ENCODE measurements at places on chromosomes 7 and 10.

DNA sequence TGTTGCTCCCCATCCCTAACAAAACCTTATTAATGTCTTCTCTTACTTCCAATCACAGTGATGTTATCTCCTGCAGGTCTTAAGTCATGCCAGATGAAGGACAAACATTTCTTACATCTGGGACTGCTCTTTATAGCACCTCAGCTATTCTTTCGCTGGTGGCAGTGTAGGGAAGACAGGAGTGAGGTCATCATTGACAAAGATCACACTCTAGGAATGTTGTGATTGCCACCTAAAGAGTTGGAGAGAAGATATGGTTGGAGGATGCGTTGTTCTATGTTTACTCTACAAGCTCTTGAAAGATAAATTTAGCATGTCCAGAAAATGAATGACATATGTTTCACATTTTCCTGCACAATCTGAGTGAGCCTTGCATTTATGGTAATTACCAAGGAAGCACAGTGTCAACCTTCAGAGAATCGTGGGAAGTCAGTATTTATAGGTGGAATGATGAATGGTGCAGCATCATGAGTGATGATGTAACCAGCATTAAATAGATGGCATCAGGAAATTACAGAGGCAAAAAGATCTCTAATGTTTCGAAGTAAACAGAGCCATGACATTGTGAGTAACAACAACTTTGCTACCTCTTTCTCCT, 188.1 kb upstream of the STEAP1 start:
- DNase-seq: no peak

- no peak for DNase-seq
Measured at GRCh38 chr7:29892231-29892630, 85.9 kb downstream of the WIPF3 start.

DNA sequence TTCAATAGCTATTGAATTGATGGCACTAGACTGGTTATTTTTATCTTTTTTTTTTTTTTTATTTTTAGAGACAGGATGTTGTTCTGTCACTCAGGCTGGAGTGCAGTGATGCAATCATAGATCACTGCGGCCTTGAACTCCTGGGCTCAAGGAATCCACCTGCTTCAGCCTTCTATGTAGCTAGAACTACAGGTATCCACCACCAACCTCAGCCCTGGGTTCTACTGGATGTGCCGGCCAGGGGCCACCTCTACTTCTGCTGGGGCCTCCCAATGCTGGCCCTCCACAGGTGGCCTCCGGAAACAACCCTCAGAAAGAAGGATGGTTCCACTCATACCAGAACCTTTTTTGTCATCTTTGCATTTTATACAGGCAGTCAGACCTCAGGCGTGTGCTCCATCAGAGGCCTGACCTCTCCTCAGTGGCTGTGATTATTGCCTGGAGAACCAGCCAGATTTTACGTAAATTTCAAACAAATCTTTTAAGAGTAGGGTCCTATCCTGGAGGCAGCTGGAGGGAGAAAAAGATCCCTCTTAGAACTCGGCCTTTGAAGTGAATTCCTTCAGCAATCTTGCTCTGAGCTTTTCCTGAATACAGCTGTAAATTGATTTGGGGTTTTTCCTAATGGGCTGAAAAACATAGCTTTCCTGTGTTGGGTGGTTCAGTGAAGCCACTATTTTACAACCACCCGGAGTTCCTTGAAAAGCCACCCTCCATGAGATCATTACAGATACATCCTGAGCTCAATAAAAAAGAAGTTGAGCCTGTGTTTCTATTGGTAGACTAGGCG, 110.0 kb downstream of the SPAG6 start:
- DNase-seq: no peak

DNA sequence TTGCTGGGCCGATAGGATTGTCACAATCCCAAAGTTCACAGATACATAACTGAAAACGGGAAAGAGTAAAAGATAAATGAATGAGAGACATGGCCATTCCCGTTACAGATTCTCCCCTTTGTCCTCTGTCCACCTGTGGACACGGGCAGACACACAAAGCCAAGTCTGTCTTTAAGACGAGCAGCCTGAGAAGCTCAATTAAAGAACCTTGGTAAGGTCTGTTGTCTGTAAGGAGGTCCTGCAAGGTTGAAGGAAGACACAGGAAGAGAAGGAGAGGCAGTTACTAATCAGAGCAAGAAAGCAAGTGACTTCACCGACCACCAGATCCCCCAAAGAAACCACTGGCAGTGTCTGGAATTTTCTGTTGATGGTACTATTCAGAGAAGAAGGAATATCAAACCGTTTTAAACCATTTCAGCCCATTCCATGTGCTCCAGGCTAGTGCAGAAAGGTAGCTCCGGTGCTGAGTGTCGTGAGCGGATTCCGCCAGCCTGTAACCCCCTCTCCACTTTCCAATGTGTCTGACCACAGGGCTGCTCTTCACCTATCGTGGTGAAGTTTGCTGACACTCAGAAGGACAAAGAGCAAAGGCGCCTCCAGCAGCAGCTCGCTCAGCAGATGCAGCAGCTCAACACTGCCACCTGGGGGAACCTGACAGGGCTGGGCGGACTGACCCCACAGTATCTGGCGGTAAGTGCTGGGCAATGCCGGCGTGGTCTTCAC, 252.6 kb downstream of the CELF2 start:
- DNase-seq: peak; percentile 65

- no peak for DNase-seq
Measured at GRCh38 chr7:1418505-1419309, 40.6 kb downstream of the MICALL2 start.

DNA sequence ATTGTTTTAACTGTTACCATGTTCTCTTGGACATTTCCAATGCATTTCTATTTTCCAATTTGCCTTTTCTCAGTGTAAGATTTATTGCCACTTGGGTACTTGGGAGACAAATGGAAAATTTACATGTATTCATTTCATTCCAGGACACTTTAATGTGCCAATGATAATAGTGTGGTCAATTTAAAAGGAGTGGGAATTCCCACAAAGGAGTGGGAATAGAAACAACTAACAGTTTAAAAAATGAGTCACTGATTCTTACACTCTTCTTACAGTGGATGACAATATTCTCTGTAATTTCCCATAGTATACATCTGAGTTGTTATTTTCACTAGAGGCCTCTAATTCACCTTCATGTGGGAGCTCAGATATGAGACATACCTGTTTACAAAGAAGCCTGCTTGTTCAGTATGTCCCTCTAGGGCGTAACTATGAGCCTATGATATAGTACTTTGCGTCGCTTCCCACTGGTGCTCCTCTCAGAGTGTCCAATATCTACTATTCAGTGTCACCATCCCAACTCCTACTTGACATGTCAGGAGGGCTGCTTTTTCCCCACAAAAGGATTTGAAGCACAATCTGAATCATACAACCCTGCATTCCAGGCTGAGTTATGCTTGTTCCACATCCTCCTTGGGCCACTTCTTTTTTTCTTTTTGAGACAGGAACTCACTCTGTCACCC, 301.3 kb downstream of the PHTF2 start:
- no peak for DNase-seq

GRCh38 chr10:123865350-123865749, 26.3 kb downstream of the CPXM2 start:
- no peak for DNase-seq

DNA sequence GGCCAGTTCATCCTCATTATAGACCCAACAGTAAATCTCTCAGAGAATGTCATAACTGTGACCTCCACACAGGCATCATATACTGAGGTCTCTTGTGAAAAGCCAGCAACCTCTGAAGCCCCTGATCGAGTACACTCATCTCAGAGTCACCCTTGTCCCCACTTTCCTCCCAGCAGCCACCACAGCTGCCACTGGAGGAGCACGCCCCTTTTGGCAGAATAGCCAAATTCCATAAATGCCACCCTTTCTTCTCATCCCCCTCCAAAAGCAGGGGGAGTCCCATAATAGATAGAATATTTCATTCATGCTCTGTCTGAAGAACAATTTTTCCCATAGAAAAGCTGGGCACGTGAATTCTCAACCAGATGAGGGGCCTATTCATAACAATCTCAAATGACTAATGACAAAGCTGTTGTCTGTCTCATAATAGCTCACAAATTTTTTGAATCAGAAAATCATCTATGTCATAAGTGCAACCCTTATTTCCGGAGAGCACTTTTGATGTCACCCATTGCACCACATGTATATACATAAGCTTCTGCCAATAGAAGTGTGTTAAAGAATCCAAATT, 47.4 kb downstream of the SGMS1 start:
- DNase-seq: no peak

GRCh38 chr10:90470966-90471365, 386.9 kb downstream of the HTR7 start:
- no peak for DNase-seq

DNA sequence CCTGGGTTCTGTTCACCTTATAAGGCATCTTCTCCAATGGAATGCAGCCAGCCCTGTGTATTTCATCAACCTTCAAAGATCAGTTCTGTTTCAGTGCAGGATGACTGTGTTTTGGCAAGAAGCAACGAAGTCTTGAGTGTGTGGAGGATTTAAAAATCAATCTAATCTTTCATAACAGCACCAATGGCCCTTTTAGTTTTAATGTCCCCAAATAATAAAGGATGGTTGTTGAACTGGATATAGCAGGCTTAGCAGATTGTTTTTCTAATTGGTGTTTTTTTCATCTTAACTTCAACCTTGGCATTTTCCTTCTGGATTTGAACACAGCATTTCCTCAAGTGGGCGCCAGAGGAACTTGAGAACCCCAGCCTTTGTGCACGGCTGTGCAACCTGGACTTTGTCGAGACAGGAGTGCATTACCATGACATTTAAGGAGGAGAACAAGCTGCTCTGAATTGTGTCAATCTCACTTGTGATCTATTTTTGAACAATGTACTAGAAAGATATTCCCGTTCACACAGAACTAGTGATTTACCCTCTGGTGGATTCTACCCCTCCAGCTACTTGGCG, 313.3 kb upstream of the AKR1E2 start:
- no peak for DNase-seq

GRCh38 chr7:148862481-148862880, 21.6 kb downstream of the EZH2 start:
- no peak for DNase-seq

- no peak for DNase-seq
Measured at GRCh38 chr7:143519411-143520131, 41.9 kb downstream of the TAS2R41 start.

DNA sequence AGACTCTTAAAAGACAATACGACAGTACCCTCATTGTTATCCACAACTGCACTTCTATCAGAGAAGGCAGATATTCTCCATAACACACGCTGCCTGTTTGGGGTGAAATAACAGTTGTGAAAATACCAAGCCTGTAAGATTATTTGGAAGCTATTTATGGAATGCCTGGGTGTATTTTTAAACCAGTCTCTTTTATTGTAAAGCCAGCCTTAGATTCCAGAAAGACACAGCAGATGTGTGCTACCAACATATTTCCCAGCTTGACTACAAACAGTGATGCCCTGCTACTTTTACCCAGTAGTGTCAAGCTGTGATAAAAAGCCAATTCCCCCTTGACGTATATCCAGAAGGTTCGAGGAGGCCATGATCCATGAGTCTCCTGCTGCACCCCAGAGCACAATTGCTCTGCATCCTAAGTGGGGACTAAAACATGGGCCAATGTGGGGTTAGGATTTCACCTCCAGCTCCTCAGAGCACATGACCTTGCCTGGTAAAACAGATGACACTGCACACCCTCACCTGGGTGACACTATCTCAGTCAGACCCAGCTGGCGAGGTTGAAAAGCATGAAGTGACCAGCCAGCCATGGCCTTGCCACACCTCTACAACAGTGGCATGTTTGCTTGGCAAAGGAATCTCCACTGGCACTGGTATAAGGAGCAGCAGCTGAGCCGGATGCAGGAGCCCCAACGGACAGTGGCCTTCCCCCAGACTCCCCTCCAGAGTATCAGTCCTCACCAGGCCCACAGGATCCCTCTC, 62.2 kb downstream of the GFRA1 start:
- no peak for DNase-seq

- no peak for DNase-seq
Measured at GRCh38 chr10:73262880-73263555, 10.6 kb upstream of the MRPS16 start.

DNA sequence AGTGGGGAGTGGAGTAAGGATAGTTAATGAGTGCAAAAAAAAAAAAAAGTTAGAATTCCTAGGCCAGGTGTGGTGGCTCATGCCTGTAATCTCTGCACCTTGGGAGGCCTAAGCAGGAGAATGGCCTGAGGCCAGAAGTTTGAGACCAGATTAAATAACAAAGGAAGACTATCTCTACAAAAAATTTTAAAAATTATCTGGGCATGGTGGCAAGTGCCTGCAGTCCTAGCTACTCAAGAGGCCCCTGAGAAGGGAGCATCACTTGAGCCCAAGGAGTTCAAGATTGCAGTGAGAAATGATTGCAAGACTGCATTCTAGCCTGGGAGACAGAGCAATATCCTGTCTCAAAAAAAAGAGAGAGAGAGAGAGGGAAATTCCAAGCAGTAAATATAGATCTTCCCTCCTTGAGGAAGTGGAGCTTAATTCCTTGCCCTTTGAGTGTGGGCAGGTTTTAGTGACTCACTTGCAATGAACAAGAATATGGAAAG, 19.5 kb upstream of the CSTF2T start:
- no peak for DNase-seq

- DNase-seq: peak; percentile 97
Measured at GRCh38 chr10:32056136-32057035, at the start of gene KIF5B. Gene KIF5B, minus strand, starts transcription at chr10:32056425. Its CDS starts 452 bp downstream, at chr10:32055973.

DNA sequence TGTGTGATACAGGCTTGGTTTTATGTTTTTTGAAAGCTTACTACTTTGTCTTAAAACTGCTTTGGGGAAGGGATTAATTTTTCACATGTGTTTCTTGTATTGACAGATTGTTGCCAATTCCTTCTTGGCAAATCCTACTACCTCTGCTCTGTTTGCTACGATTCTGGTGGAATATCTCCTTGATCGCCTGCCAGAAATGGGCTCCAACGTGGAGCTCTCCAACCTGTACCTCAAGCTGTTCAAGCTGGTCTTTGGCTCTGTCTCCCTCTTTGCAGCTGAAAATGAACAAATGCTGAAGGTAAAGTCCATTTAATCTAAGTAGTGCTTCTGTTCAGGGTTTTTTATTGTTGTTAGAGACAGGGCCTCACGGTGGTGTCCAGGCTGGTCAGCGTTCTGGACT, 33.6 kb downstream of the TRRAP start:
- DNase-seq: no peak

DNA sequence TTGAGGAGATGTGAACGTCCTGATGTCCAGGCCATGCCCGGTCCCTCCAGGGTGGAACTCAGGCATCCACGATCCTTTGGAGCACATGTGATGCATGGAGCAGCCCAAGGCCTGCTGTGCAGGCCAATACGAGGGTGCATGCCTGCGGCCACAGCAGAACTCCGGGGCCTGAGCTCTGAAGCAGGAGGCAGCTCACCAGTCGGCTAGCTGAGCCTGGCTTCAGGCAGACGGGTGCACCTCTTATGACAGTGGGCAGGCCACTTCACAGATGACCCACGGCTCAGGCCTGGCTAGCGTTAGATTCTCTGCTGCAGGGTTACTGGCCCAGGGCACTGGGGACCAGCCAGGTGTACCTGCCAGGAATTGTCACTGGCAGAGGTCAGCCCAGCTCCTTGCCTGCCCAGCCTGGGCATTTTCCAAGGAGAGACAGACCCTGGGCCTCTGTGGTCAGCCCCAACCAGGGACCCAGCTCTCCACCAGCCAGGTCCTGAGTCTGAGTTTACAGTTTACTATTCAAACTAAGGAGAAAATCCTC, 29.6 kb upstream of the INPP5A start:
- no peak for DNase-seq
